ENCODE measurements at places on chromosomes 6 and 20. TPM values are rescaled to one million over a fixed set of nuclear protein-coding genes. Genes with fewer than 3 reads are reported as not detected.

GRCh38 chr20:16505894-16506293, 67.4 kb downstream of the KIF16B start:
- DNase-seq = no peak

DNA sequence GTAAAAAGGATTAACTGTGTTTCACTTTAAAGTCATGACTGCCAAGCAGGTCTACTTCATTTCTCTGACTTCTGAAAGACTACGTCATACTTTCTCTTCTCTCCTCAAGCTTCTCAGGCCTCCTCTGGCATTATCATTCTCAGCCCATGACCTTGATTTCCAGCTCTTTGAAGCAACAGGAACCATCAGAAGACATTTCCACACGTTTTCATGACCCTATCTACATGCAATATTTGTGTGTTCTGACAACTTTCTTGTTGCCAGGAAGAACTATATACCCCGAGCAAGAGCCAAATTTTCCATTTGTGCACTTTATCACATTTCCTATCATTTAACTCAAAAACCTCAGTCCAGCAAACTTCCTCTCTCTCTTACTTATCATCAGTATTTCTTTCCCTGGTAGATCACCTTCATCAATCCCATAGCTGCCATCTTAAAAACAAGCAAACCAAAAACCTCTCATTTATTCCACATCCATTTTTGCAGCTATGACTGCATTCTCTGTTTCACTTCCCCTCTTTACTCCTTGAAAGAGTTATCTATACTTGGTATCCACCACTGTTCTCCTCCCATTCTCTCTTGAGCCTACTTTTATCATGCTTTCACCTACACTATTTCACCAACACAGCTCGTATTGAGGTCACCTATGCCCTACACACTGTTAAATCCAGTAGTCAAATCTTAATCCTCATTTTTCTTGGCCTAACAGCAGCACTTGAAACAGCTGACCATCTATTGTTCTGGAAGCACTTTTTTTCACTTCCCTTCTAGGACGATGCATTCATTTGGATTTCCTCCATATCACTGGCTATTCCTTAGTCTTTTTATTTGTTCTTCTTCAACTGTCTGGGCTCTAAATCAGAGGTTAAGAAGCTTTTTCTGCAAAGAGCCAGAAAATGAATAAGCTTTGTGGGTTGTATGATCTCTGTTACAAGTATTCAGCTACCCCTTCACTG, 47.1 kb downstream of the STX7 start:
- DNase-seq = no peak

The TRIM40 gene
- polyA plus RNA-seq = 0.16 TPM

The RIPOR2 gene
- 27.4 TPM for polyA plus RNA-seq

All from thymus (tissue), 14 donors.